ENCODE measurements at places on chromosomes 13 and 19.

GRCh38 chr13:54029720-54030119 is 1001.1 kb downstream of the OLFM4 start:
- no peak for DNase-seq

GRCh38 chr19:27745978-27746542 is 1466.9 kb downstream of the UQCRFS1 start:
- DNase-seq, result no peak

DNA sequence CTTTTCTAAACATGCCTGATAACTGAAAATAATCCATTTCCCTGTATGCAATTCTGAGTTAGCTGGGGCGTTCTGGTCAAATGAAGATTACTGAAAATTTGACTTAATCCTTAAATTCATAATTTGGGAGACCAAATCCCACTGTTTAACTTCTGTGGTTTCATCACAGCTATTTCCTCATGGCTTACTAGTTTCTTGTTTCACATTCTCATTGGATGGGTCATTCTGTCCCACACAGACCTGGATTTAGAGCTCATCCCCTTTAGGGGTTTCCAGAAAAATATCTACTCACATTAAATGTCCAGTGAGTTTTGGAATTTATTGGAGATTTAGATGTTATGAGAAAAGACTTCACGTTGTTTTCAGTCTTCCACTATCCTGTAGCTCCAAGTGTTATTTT is 709.3 kb upstream of the KLHL1 start:
- DNase-seq, result no peak

- DNase-seq, result no peak
These were observed 24.4 kb upstream of the SPACA4 start for GRCh38 chr19:48582168-48582567.

GRCh38 chr19:4878491-4878968 is 11.1 kb upstream of the PLIN3 start:
- peak; percentile 48 for DNase-seq

DNA sequence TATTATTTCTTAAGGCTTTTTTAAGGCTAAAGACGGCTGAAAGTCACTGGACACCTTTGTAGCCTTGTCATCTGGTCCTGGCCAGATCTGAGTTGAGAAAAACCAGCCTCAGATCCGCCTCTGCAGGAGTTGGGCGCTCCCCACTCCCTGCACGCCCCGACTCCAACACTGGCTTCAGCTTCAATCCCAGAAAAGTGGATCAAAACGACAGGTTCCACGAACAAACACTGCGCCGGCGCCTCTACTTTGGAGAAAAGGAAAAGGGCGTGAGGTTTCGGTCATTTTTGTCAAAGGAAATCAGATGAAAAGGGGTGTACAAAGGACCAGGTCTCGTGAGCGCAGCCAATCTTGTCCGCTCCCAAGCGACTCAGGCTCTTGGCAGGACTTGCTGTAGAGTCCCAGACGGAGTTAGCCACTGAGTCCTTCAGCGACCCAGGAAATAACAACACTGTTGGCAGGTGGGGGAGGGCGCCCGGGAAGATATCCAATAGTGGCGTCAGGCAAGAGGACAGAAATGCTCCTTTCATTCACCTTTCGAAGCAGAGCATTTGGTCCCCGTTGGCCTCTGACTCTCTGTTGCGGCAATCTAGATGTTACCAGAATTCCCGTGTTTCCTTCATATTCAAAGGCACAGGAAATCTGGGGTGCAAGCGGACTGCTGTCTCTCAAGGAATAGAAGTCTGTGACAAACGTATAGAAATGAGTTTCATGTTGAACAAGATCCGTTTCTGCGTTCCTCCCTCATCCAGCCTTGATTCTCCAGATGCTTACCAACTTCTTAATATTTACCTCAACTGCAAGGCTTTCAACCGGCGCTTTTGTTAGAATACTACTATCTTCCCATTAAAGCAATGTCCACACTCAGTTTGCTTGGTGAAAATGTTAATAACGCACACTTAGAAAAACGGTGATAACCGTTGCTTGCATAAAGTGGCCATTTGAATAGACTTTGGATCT is 1.8 kb upstream of the CCNA1 start:
- DNase-seq, result peak; percentile 29

- no peak for DNase-seq
These were observed 82.3 kb upstream of the PDCD5 start for GRCh38 chr19:32498648-32499200.

DNA sequence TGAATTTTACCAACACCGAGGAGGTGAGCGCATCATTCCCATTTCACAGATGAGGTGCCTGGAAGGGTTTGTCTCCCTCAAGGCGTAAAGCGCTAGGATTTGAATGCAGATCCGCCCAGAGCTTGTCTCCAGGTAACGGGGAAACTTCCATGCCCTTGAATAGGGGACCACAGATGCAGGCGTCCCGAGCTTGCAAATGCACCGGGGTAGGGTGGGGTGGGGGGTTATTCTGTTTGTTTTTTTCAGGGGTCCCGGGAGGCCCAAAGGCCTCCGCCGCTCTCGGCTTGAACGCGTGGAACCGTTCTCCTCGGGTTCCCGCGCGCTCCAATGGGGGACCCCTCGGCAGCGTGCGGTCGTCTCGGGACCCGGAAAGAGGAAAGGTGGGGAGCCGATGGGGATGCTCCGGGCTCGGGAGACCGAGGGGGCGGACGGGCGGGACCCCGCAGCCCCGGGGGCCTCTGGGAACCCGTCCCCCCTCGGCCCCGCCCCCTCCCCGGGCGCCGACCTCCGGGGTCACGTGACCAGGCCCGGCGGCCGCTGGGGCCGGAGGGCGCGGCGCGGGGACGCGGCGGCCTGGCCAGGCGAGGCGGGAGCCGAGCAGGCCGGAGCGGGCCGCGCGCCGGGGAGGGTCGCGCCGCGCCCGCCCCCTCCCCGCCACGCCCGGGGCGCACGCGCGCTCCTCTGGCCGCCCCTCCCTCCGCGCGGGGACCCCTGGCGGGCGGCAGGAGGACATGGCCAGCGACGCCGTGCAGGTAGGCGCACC is at the start of gene PKN1:
PKN1 (plus strand) TSS at position 516 of the 763 bp plus-strand sequence; CDS start at position 732, 216 bp downstream.
- DNase-seq, result peak; percentile 93
